ENCODE measurements at places on chromosomes 2 and 18.

- peak; percentile 52 for DNase-seq
Measured at GRCh38 chr18:13137670-13138419, 80.7 kb upstream of the LDLRAD4 start.

GRCh38 chr2:110755491-110756078, 23.2 kb downstream of the ACOXL start:
- no peak for DNase-seq

- no peak for DNase-seq
Measured at GRCh38 chr18:11607906-11608305, 1.5 kb upstream of the SLC35G4 start.

DNA sequence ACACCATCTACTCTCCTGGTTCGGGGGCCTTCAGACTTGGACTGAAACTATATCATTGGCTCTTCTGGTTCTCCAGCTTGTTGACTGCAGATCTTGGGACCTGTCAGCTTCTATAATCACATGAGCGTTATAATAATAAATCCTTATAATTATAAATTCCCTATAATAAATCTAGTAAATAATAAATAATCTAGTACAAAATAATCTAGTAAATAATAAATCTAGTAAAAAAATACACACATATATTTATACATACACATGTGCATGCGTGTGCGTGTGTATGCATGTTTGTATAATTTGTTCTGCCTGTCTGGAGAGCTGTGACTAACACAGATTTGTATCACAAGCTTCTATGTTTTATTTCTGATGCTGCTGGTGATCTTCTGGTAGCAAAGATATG, 40.8 kb downstream of the KATNAL2 start:
- no peak for DNase-seq

DNA sequence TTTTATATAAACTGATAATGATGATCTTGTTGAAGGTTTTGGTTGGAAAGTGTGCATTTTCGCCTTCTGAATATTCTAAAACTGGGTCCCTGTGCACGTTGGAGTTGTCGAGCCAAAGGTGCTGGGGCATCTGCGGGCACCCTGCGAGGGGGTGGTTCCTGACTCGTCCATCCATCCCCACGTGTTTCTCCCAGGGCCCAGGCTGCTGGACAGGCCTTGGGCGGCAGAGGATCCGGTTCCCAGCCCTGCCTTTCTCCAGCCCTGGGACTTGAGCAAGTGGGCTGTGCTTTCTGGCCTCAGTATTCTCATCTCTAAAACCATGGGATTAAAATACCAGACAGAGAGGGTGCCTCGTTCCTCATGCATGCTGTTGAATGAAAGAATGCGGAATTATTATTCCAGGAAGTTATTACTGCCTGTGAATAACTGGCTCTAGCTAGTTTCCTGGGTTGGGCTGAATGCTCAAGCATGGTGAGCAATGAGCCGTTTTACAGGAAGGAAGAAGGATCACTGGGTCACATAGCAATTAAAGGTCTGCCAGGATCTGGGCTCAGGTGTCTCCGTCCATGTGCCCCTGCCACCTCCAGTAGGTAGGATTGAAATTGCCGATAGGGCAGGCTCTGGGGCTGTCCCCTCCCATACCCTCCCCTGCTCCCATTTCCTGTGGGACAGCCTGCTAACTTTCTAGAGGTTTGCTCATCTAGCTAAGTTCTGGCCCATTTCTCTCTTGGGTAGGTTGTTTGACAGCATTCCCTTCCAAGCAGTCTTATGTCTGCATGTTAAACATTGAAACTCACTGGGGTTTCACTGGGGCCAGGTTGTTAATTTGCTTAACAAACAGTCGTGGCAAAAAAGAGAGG, 77.2 kb upstream of the HS6ST1 start:
- DNase-seq: no peak

- DNase-seq: no peak
Measured at GRCh38 chr2:200577027-200577426, 8.8 kb upstream of the AOX1 start.

- DNase-seq: peak; percentile 17
Measured at GRCh38 chr2:160411167-160411566, 82.4 kb downstream of the RBMS1 start.

- DNase-seq: no peak
Measured at GRCh38 chr2:157838442-157839161, 37.5 kb downstream of the ACVR1 start.

DNA sequence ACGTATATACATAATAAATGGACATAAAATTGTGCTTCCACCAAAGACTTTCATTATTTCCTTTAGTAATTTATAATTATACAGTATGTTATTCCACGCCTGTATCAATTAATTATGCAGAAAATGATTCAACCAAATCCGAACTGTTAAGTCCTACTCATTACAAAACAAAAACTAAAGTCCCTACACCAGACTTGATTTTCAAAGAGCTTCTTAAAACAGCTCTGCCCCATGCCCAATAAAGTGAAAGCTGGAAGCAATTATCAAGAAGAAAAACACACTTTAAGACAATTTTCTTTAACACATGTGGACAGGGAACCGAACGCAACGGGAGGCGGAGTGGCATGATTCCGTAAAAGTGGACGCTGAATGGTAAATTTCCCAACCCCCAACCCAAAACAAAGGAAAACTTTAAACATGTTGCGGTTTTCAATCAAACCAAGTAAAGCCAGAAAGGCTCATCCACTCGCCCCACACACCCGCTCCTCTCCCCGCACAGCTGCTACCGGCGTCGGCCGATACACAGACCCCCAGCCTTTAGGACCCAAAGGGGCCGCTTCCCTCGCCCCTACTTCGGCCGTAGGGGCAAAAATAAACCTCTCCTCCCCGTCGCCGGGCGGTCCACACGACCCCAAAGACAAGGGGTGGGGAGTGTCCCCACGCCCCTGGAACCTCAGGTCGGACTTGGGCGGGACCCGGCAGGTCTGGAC, 705 bp downstream of the YES1 start:
- DNase-seq: no peak

DNA sequence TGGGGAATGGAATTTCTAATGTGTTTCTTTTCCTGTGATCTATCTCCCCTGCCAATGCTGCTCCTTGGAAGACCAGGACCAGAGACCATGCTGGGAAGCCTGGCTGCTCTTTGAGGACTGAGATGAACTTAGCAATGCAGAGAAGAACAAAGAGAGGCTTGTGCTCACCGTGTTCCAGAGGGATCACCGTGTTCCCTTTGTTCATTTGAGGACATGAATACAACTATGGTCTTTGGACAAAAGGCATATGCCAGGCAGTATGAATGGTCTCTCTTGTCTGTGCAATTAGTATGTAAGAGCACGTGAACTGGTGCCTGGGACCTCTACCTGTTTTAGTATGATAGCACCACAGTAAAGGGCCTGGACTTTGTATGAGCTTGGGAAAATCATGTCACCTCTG, 139.9 kb downstream of the TDRD15 start:
- DNase-seq: no peak

DNA sequence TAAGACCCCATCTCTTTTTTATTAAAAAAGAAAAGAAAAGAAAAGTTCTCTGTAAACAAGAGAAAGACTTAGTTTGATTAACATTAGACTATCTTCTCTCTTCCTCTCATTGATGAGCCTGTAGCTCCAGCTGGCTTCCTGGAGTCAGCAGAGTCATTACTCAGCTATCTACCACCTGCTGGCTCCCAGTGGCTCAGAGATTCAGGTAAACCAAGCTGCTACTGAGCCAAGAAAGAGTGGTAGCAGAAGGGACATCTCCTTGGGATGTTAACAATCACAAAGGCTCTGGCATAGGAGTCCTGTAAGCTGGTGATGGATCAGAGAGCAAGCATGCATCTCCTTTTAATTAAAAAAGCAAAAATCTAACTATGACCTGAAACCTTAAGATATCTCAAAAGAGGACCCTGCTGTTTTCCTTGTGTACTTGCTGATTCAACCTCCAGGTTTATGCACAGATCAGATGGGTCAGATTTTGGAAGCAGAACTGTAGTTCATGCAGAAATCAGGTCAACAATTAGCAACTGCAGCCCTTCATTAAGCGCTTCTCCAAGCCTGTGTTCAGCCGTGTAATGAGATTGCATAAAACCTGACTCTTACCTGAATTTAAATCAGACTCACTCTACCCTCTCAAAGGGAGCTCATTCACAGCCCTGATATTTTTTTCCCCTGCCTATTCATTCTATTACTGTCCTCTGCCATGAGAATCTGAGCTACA, 225.8 kb downstream of the RNF152 start:
- DNase-seq: no peak

- DNase-seq: no peak
Measured at GRCh38 chr2:128103407-128103806, 12.4 kb downstream of the UGGT1 start.

- DNase-seq: no peak
Measured at GRCh38 chr2:241563981-241564595, 5.5 kb downstream of the BOK start.

- no peak for DNase-seq
Measured at GRCh38 chr2:90207454-90208058, 1516.1 kb downstream of the RPIA start.

- DNase-seq: no peak
Measured at GRCh38 chr2:45293182-45293581, 283.9 kb upstream of the SIX2 start.

DNA sequence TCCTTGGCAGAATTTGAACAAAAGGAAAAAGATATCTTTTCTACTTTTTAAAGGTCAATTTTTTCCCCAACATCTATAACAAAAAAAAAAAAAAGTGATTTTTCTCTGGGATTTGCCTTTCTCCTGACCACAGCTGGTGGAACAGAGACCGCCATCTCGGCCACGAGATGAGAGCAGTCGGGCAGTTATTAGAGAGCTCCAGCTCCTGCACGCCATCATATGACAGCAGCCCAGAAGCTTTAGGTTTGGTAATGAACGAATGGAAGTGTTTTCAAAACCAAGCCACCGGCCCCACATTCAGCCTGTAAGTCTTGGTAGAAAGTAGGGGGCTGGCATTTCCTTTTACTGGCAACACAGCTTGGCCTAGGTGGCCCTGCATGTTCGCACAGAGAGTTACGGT, 94.9 kb upstream of the FZD7 start:
- no peak for DNase-seq

- no peak for DNase-seq
Measured at GRCh38 chr2:126661702-126662500, 5.9 kb downstream of the GYPC start.

GRCh38 chr2:21676041-21676440, 552.3 kb downstream of the TDRD15 start:
- no peak for DNase-seq

DNA sequence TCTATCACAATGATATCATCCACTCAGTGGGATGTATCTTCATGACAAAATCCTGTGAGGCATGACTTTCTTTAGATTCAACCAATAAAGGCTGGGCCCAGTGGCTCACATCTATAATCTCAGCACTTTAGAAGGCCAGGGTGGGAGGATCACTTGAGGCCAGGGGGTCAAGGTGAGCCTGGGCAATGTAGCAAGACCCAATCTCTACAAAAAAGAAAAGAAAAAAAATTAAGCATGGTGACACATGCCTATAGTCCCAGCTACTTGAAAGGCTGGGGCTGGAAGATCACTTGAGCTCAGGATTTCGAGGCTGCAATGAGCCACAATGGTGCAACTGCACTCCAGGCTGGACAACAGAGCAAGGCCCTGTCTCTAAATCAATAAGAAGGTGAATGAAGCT, 68.0 kb downstream of the PLB1 start:
- no peak for DNase-seq

GRCh38 chr2:64595397-64596176, 58.1 kb downstream of the SERTAD2 start:
- no peak for DNase-seq

DNA sequence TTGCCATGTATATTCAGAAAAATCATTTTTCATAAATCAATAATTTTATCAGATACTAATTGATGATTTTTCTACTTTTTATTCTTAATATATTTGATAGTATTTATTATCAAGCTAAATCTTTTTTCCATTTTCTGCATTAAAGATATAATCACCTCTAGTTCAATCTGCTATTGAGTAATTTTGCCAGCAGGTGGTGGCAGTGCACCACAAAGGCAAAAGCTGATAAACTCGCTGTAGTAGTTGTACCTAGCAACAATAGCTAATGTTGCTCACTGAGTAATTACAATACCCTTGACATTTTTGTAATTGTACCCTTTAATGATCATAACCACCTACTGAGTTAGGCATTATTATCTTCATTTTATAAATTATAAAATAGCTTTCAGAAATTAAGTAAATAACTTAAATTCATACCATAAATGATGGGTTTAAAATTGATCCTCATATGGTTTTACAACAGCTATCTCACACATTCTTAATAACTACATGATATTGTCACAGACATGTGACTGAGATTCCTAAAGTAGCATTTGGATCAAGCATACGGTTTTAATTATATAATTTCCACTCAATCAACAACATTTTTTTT, 52.0 kb upstream of the CALCRL start:
- DNase-seq: no peak

- DNase-seq: no peak
Measured at GRCh38 chr18:23380001-23380550, 73.0 kb upstream of the RIOK3 start.

DNA sequence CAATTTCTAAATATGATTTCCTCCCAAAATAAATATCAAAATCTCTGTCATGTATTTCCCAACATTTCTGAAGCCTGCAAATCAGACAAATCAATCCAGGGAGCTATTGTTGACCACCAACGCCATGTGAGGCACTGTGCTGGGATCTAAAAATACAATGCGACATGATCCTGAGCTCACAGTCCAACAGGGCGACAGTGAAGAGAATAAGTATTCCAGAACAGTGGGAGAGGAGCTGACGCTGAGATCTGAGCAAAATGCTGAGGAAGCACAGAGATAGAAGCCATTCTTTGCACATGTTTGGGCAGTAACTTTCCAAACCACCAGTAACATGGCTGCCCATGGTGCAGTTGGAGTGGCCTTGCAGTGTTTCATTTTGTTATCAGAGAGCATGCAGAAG, 412.5 kb downstream of the LRATD1 start:
- DNase-seq: no peak

- no peak for DNase-seq
Measured at GRCh38 chr2:17792515-17792914, 23.7 kb upstream of the MSGN1 start.

DNA sequence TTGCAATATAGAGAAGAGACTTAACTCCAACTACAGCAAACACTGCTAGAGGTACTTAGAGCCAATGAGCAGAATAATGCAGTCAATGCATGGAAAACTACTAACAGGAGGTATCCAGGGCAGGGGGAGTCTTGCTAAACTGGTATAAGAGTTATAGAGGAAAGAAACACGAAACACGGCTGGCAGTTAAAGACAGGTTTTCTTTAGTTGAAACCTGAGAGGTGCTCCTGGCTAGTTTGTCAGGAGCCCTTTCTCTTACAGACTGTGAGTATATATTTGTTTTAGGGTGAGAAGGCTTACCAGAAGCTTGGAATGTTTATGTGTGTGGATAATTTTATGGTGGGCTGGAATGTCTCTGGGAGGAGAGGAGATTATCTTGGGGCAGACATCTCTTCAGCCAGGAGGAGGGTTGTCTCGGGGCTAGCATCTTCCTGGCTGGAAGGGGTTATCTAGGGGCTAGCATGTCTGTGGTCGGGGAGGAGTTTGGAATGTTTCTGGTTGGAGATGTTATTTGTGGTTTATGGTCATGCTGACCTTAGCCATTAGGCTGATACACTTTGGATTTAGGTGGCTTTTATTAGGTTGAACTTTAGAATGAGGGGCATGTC, 1048.8 kb downstream of the DPP10 start:
- no peak for DNase-seq

GRCh38 chr2:24594283-24594682, 103.2 kb downstream of the NCOA1 start:
- DNase-seq: no peak

- no peak for DNase-seq
Measured at GRCh38 chr2:26059542-26059941, 25.7 kb downstream of the RAB10 start.

Measured in stimulated activated naive CD4-positive, alpha-beta T cell treated with Interleukin-2 at 50 U/mL for 16 hours (primary cell).